ENCODE measurements at places on chromosomes 5 and 9.

DNA sequence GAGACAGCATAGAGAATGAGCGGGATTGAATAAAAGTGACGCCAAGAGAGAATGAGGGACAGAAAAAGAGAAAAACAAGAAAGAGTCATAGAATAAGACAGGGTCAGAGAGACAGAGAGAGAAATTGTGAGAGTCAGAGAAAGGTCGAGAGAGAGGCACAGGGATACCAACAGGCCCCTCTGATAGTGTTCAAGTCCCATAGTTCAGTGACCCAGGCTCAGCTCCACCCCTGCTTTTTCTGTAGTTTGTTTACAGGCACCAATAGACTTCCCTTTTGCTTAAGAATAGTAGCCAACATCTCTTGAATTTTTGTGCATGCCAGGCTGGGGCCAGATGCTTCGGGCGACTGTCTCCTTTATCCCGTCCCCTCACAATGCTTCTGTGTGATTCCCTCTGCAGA lies 62.5 kb downstream of the ARHGEF37 start:
- DNase-seq = no peak

GRCh38 chr9:31848505-31849285 lies 535.7 kb upstream of the ACO1 start:
- DNase-seq = no peak

DNA sequence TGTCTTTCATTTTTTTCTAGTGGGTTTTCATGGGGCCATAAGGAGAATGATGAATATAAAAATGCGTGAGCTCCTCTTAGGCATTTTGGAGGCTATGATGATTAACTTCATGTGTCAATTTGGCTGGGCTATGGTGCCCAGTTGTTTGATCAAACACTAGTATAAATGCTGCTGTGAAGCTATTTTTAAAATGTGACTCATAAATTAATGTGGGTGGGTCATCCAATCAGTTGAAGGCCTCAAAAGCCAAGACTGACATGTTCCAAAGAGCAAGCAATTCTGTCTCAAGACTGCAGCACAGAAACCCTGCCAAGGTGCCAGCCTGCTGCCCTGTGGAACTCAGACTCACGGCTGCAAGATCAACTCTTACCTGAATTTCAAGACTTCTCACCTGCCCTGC lies 24.4 kb upstream of the ICE1 start:
- no peak for DNase-seq

- DNase-seq = no peak
Measured at GRCh38 chr5:113047234-113047633, 70.6 kb downstream of the DCP2 start.

DNA sequence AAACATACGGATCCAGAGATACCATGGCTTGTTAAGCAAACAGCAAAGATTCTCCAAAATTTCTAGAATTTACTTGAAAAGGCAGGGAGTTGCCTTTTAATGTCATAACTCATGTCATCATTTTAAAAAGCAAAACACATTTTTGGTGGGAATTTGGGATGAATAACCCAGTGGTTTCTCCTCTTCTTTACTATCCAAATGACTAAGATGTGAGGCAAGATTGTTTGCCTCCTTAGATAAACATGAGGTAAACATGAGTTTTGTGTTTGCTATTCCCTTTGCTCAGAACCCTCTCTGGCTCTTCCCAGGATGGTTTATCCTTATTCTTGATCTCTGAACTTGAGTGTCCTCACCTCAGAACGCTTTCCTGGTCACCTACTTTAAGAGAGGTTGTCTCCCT lies 267.0 kb downstream of the EBF1 start:
- no peak for DNase-seq

Data from stimulated activated CD8-positive, alpha-beta memory T cell treated with anti-CD3 and anti-CD28 coated beads, Interleukin-4, amount 100 ng/mL, for 1 hour (primary cell).